Vagina (tissue), 2 donors: ENCODE measurements at places on chromosomes 7 and 10. TPM values are rescaled to one million over a fixed set of nuclear protein-coding genes. Genes with fewer than 3 reads are reported as not detected.

The DRGX gene
- not detected for total RNA-seq

The LRRTM3 gene
- total RNA-seq = 0.25 TPM

The CTBP2 gene
- total RNA-seq = 74.4 TPM

The RARRES2 gene
- 305 TPM for total RNA-seq

The POLR2J2 gene
- total RNA-seq = 2.2 TPM

The GCK gene
- total RNA-seq = 1.7 TPM

The HOXA1 gene
- 0.74 TPM for total RNA-seq

DNA sequence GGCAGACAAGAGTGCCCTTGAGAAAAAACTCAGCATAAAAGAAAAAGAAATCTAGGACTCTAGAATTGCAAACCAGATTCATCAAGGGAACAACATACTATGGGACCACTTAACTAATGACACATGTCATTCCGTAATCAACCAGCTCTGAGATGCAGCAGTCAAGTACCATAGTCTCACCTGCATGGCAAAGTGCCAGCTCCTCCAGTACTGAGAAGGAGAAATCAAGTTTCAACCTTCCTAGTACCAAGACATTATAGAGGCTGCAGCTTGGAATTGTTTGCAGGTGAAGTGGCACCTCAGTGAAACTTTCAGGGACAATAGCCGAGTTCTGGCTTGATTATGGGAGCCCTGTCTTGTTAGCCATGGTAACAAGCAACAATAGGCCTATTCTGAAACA lies 11.5 kb downstream of the STEAP1 start:
- no peak for DNase-seq

DNA sequence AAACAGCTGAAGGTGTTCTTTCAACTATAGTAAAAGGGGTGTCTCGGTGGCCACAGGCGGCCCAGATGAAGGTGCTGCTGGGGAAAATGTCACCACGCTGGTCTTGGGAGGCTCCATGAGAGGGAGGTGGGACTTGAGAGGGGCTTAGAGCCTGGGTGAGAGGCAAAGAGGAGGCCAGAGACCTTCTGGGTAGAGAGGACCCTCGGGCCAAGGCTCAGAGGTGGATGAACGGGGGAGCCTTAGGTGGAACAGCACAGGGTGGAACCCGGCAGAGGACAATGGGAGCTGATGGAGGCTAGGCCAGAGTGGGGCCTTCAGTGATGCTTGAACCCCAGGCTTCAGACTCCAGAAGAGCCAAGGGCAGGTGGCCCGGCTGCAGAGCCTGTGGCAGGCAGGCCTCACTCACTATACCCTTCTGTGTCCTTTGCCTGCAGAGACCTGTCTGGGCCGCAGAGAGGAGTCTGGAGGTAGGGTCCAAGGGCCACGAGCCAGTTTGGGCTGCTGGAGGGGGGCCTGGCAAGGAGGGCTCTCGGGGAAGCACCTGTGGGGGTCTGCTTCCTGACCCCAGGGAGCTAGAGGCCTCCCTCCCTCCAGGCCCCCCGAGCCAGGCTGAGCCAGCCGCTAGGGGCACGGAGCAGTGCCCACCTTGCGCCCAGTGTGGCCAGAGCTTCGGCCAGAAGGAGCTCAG lies 32.1 kb downstream of the ZNF783 start:
- peak; percentile 71 for DNase-seq

DNA sequence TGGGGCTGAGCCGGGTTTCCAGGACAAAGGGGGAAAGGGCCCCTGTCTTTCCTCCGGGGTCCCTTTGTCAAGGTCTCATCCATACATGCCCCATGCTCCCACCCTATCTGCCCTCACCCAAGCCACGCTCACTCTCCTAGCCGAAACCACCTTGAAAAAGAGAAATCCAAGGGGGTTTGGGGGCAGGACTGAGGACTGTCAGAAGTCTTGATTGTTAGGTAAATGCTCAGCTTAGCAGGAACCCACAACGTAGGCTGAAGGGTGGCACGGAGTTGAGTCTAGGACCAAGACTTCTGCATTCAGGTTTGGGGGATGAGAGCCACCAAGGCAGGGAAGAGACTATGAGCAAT lies 719 bp upstream of the PGAM2 start:
- no peak for DNase-seq

DNA sequence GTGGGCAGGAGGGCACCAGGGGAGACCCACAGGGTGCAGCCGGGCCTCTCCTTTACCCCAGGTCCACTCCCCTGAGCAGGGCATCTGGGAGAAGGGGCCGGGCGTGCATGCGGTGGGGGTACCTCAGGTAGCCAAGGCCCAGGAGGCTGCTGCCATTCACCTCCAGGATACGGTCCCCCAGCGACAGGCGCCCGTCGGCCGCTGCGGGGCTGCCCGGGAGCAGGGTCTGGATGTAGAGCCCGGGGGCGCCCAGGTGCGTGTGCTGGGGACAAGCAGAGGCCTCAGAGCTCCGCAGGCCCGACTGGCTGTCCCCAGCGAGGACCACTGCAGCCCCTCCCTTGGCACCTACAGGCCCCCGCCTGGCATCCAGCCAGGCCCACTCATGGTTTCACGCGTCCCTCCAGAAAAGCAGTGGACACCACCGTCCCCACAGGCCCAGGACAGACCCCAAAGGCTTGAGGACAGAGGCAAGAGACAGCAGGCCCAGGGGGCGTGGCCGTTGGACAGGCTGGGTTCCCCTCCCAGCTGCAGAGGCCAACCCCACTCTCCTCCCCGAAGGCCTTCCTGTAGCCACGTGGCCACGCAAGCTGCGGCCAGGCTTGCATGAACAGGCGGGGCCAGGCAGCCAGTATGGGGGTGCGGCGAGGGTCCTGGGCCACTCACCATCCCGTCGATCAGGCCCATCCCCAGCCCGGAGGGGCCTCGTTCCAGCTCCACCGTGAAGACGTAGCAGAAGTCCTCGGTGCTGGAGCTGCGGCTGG lies 24.3 kb downstream of the AP5Z1 start:
- DNase-seq = no peak

GRCh38 chr7:33079096-33079495 lies 16.5 kb upstream of the NT5C3A start:
- no peak for DNase-seq

DNA sequence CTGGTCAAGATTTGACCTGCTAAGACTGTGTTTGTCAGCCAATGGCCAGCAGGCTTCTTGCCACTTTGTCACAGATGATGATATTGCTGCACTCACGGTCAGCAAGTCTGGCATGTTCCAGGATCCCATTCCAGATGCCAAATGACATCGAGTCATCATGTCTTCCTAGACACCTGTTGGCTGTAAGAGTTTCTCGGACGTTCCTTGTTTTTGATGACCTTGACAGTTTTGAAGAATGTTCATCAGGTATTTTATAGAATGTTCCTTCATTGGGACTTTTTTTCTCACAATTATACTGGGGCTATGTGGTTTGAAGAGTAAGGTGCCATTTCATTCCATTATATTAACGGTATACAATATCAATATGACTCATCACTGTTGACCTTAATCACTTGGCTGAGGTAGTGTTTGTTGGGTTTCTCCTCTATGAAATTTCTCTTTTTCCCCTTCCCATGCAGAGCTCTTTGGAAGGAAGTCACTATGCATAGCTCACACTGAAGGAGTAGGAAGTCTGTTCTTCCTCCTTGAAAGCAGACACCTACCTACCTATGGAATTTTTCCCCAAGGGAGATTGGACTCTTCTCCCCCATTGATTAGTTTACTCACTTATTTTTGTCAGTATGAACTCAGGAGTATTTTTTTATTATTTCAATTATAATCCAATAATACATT lies 31.6 kb downstream of the HECW1 start:
- DNase-seq = no peak

DNA sequence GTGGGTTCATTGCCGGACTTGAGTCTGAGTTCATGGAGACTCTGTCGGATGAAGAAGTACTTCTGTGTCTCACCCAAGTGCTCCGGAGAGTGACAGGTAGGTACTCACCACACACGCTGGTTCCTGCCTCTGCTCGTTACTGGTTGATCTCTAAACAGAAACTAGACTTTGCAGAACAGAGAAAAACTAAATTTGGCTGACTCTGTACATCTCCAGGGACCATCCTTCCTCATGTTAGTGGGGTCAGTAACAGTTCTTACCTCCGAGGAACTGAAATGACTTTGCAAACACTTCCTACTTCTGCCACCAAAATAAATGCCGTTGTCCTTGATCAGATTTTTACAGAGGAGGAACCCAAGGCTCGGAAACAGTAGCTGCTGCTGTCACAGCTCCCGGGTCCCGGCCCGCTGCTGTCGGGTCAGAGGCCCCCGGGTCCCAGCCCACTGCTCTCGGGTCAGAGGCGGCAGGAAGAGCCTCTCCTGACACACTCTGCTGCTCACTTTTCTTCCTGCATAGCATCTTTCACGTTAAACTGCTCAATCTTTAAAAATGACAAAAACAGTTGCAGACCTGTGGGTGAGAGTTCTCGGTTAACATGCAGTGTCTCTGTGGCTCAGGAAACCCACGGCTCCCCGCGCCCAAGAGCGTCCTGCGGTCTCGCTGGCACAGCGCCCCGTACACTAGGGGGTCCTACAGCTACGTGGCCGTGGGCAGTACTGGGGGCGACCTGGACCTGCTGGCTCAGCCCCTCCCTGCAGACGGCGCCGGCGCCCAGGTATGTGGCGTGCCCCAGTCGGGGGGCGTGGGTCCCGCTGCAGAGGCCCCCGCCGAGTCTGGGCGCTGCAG lies 4.8 kb upstream of the MTG1 start:
- DNase-seq = no peak

- no peak for DNase-seq
Observed at GRCh38 chr7:134351424-134351823, 34.7 kb upstream of the SLC35B4 start.

DNA sequence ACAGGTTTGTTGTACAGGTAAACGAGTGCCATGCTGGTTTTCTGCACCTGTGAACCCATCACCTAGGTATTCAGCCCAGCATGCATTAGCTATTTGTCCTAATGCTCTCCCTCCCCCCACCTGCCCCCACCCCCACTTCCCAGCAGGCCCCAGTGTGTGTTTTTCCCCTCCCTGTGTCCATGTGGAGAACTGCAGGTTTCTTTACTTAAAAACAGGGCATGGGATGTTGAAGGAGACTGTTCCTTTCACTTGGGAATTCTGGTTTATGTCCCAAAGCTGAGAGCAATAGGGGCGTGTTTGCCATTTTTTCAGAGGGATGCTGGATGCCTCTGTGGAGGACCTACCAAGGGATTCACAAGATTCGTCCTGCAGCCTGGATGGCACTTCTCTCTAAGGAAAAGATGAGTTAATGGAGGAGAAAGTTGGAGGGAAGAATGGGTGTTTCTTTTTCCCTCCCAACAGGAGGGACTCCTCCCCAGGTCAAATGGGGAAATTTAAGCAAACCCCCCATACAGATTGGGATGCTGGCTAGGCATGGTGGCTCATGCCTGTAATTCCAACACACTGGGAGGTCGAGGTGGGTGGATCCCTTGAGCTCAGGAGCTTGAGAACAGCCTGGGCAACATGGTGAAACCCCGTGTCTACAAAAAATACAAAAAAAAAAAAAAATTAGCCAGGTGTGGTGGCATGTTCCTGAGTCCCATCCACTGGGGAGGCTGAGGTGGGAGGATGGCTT lies 136.0 kb downstream of the GALNT17 start:
- DNase-seq = no peak

DNA sequence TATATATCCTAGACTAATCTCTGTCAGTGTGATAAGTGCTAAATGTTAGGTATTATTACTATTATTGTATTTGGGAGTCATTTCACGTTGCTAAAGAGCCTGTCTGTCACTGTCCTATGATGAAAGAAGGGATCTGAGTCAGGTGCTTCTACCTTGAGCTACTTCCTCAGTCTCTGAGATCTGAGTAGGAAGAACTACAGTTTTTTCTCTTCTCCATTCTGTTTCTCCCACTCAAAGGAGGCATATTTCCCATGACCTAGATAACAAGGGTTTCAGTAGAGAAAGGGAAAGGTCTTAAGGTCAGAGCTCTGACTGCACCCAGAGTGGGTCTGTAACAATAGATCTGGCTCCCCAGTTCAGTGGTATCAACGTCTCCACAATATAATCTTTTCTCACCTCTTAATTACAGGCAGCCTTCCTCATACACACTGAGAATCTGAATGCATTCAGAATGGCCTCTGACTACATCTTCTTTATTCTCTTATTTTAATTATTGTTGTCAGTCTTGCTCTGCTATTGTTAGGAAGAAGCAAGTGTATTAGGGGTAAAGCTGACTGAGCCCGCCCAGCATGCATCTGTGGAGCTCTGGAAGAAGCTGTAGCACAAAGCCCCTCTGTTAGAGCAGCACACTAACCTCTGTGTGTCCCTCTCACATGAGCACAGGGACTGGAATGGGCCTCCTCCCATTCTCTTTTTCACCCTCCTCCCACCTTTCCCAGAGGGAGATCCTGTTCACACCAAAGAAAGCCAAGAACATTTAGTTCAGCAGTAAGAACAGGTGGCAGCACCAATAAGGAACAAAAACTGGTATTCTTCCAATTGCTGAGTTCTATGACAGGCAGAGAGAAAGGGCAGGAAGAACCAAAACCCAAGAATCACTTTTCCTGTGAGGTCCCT lies 38.1 kb downstream of the USP54 start:
- no peak for DNase-seq

- DNase-seq = no peak
Observed at GRCh38 chr7:23712368-23713284, 2.6 kb downstream of the STK31 start.

- DNase-seq = no peak
Observed at GRCh38 chr7:111076205-111076604, 14.7 kb upstream of the LRRN3 start.
